ENCODE measurements at places on chromosomes 13 and 19. TPM values are rescaled to one million over a fixed set of nuclear protein-coding genes. Genes with fewer than 3 reads are reported as not detected.

Gene FCAR
- not detected for total RNA-seq

Gene MAP3K10
- 12.2 TPM for total RNA-seq

Gene DAND5
- total RNA-seq: 0.34 TPM

Gene TRPC4
- total RNA-seq: 0.39 TPM

Gene NLRP9
- not detected for total RNA-seq

Gene HIPK4
- not detected for total RNA-seq

Gene HPN
- 0.54 TPM for total RNA-seq

Gene ZNF180
- total RNA-seq: 9.3 TPM

Gene ADAMTS10
- total RNA-seq: 7.1 TPM

Gene CRX
- total RNA-seq: not detected

Gene CHERP
- 36.3 TPM for total RNA-seq

Gene KLK7
- total RNA-seq: not detected

Gene SLC7A9
- total RNA-seq: 0.43 TPM

Gene CCL25
- not detected for total RNA-seq

Gene FCER2
- total RNA-seq: 0.26 TPM

Gene FCGBP
- total RNA-seq: 1,609 TPM

Gene F7
- total RNA-seq: not detected

GRCh38 chr19:48290771-48291488 lies 21.0 kb downstream of the ZNF114 start:
- peak; percentile 81 for DNase-seq

DNA sequence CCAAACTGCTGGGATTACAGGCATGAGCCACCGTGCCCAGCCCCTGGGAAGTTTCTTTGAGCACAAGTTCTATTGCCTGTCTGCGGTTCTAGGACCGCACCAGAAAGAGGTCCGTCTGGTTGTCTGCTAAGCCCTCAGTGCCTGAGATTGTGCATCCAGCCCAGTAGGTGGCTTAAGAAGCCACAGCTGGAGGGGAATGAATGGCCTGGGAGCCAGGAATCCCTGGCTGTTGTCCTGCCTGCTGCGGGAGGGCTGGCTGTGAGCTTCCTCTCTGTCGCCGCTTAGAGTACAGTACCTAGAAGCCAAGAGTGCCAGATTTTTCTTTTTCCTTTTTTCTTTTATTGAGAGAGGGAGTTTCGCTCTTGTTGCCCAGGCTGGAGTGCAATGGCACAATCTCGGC lies 4.2 kb upstream of the TYK2 start:
- DNase-seq: no peak

GRCh38 chr19:17246681-17247425 lies 1.1 kb upstream of the NR2F6 start:
- DNase-seq: peak; percentile 70

DNA sequence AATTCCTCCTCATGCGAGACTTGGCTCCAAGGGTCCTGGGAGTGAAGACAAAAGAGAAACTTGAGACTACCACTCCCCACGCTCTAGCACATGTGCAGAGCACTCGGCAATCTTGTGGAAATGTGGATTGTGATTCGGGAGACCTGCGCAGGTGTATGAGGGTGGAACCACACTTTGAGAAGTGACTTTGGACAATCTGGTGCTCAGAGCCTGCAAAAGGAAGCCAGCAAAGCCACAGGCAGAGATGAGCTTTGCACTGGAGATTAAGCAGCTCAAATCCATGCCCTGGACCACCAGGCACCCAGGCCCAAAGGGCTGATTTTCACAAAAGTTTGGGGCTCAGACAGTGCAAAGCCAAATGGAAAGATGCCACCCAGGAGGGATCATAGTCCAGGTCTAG lies 162.5 kb upstream of the TSHZ3 start:
- no peak for DNase-seq

- DNase-seq: no peak
These were observed 3.5 kb downstream of the KCNN4 start for GRCh38 chr19:43777163-43777695.

GRCh38 chr13:98848746-98849145 lies 96.3 kb upstream of the SLC15A1 start:
- no peak for DNase-seq

GRCh38 chr13:66349966-66350365 lies 880.2 kb downstream of the PCDH9 start:
- DNase-seq: no peak

DNA sequence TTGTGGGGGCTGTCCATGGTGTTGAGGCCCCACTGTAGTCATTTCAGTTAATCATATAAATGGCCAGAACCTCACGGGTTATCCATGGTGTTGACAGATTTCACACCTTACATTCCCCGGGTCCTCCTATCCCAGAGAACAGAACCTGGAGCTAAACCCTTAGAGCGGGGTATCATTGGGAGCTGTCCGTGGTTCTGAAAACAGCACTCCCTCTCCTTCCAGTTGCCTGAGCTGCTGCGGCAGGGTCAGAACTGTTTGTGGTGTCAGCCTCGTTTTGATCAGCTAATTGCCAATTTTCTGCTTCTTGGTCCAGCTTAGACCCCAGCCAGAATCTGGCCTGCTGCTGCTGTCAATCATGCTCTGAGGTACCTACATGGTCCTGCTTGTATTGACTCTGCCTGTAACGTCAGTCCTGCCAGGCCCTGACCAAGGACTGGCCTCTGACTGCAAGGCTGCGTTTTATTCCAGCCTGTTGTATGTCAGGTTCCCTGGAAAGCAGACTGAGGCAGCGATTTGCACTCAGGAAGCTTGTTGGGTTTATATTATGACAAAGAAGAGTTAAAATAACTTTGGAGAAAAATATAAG lies 55.8 kb upstream of the KCTD15 start:
- no peak for DNase-seq

DNA sequence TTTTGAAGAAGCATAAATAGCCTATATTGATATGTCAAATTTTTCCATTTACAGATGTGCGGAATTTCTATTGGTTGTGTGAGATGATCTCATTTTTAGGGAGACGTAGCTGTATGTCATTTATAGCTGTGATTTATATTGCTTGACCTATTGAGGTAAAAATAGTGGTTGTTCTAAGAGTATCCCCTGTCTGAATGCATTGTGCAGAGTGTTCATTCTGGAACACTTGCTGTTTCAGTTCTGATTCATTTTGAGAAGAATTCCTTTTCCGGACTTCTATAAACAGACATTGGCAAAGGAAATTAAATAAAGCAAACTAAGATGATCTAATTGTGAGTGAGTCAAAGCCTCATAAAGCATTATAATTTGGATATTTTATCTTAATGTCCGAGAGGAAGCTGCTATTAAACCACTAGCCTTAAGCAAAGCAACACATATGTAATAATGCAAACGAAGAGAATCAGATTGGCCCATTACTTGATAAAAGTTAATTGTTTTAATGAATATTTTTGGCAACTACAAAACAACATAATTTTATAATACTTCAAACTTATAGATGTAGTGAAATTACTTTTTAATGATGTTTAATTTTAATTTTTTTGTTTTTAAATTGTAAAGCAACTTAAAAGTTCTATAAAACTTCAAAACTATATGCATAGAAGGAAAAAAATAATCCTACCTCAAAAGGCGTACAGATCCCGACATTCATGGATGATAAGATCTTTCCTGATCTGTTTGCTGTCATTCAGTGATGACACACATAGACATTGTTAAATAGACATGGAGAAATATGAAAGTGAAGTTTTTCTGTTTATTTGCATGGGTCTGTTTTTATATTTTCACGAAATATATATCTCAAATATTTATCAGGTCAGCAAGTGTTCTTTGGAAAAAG lies 942.6 kb upstream of the SLC10A2 start:
- DNase-seq: no peak

DNA sequence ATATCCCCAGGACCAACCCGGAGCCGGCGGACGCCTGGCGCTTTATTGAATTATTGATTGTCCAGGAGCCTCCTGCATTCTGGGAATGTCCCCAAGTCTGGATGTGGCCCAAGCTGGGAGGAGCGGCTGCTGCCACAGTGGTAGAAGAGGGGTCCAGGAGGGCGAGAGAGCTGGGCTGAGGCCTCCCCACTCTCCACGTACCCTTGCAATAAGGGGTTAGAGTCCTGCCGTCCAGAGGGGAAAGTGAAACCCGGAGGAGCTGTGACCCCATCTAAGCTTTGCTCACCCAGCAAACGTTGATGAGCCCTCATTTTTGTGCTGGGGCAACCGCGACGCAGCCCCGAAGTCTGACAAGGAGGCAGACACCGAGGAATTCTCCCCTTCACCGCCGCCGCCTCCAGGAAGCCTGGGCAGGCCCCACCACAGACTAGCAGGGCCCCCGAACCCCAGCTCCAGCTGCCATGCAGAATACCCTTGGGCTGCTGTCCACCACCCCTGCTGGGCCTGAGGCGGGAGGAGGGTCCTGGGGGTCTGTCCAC lies 1.4 kb upstream of the C2CD4C start:
- DNase-seq: peak; percentile 32

GRCh38 chr19:35079826-35080225 lies 35.8 kb upstream of the FXYD3 start:
- DNase-seq: no peak

DNA sequence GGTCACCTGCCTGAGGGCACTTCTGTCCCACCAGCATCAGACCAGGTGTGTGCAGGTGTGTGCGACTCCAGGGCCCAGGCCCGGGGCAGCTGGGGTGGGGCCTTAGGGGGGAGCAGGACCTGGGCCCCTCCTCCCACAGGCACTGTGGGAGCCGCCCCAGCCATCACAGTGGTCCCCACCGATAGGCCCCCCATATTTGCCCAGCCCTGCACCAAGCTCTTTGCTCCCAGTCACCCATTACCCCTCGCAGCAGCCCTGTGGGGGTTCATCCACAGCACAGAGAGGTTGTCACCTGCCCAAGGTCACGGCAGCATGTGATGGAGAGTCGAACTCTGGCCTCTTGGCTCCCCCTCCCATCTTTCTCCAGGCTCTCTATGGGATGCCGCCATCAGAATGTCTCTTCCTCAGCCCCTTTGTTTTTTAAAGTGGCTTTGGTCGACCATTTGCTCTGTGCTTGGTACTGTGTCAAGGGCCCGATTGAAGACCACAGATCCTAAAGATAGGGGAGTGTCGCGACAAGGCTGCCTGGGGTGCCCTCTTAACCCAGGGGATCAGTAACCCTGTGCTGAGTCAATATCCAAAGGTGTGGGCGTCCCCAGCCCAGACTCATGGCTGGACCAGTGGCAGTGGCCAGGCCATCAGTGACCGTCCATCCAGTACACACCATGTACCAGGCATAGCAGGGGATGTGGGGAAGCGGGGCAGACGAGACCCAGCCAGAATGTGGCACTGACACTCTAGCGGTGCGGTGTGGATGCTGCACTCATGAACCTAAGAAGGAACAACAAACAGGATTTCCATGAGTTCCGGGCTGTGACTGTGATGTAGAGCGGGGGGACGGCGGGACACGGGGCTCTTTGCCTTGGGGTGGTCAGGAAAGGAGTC lies 28.3 kb upstream of the NCCRP1 start:
- no peak for DNase-seq

GRCh38 chr13:80371840-80372509 lies 31.0 kb upstream of the SPRY2 start:
- DNase-seq: no peak

DNA sequence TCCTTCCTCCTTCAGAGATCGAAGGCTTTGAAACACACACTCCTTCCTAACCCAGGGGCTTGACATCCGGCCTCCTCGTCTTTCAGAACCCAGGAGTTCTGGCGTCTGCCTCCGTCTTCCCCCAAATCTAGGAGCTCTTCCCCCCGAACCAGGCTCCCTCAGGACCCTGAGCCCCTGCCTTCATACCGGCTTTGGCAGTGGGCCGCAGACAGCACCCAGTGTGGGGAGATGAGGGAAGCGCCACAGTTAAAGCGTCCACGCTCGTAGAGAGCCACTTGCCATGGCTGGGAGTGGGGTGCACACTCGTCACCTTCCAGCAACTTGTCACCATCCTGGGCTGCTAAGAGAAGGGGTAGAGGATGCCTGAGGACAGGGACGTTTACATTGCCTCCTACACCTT lies 3.9 kb upstream of the KLK1 start:
- no peak for DNase-seq

- no peak for DNase-seq
These were observed 12.4 kb downstream of the DPP9 start for GRCh38 chr19:4711211-4711610.

DNA sequence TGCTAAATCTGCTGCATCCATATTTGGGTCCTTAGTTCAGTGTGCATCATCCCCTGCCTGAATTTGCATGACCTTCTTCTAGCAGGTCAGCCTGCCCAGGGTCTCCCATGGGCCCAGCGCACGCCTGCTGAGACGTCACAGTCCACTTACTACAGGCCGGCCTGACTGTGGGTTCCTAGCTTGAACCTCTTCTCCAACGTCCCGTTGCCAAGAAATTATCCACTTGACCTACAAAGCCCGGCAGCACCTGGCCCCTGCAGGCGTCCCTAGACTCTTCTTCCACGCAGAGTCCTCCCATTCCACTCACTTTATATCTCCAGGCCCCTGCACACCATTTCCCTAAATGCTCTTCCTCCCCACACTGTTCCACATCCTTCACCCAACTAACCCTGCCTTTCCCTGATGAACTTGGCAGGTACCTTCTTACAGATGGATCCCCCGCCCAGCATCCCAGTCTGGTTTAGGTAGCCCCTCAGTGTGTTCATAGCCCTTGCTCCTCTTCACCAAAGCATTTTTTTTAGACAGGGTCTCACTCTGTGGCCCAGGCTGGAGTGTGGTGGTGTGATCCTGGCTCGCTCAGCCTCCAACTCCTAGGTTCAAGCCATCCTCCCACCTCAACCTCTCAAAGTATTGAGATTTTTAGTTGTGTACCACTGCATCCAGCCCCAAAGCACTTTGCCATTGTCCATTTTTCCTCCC lies 155.0 kb upstream of the SOX1 start:
- no peak for DNase-seq

- DNase-seq: no peak
These were observed 270.5 kb downstream of the GPC6 start for GRCh38 chr13:93496985-93497673.

- DNase-seq: no peak
These were observed 10.4 kb downstream of the OLFM4 start for GRCh38 chr13:53038993-53039392.

- peak; percentile 79 for DNase-seq
These were observed 18.3 kb downstream of the PABPC3 start for GRCh38 chr13:25114220-25114619.

DNA sequence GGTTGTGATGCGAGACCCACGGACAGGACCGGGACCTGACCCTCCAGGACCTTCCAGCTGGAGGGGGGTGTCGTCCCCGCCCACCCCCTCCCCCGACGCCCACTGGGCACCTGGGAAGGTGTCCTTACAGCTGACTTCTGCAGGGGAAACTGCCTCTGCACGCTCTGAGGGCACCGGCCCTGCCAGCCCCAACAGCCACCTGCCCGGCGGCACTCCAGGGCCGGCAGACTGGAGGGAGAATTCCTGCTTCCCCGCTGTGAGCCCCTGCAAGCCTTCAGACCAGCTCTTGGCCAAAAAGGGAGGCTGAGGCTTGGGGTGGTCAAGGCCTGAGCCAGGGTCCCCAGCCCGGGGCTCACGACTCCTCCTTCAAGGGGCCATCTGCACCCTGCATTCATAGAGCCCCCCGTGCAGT lies 1.2 kb downstream of the CNN2 start:
- DNase-seq: peak; percentile 64

Measured in mucosa of descending colon (tissue), 3 donors.